NCI-H2029 (cell line): ENCODE measurements at places on chromosomes 3 and 15.

- DNase-seq = no peak
Observed at GRCh38 chr3:151362751-151363174, 21.8 kb downstream of the P2RY12 start.

- DNase-seq = no peak
Observed at GRCh38 chr3:72153477-72154314, 368.7 kb upstream of the PROK2 start.

DNA sequence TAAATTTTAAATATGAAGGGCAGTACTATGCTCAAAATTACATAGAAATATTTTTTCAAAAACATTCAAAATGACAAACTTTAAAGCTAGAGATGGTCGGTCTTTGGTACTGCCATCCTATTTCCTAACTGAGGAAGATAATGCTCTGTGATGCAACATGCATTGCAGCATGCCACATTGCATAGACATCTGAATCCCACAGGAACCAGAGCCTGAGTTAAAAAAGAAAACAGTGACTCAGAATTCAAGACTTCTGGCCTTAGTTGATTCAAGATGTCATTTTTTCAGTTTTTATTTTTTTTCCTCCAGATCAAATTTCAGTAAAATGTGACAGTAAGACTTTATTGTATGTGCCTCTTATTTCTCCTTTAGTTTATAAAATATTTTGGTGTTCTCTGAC lies 33.1 kb downstream of the TP63 start:
- DNase-seq = no peak

DNA sequence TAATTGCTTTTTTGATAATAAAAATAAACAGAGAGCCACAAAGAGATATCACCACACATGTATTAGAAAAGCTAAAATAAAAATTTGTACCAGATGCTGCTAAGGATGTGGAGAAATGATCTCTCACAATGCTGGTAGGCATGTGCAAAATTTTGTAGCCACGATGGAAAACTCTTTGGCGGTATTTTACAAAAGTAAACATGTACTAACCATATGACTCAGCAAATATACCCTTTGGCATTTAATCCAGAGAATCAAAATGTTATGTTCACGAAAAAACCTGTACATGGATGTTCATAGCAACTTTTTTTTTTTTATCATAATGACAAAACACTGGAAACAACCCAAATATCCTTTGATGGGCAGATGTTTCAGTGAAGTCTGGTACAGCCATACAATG lies 261.2 kb downstream of the LPP start:
- DNase-seq = no peak

DNA sequence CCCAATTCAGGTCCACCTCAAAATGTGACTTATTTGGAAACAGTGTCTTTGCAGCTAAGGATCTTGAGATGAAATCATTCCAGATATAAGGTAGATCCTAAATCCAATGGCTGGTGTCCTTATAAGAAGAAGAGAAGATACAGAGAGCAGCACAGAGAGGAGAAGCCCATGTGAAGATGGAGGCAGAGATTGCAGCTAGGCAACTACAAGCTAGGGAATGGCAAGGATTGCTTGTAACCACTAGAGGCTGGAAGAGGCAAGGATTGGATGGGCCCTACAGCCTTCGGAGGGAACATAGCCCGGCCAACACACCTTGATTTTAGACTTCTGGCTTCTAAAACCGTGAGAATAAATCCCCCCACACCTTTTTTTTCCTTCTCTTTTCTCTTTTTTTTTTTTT lies 38.5 kb downstream of the SYN2 start:
- DNase-seq = no peak

DNA sequence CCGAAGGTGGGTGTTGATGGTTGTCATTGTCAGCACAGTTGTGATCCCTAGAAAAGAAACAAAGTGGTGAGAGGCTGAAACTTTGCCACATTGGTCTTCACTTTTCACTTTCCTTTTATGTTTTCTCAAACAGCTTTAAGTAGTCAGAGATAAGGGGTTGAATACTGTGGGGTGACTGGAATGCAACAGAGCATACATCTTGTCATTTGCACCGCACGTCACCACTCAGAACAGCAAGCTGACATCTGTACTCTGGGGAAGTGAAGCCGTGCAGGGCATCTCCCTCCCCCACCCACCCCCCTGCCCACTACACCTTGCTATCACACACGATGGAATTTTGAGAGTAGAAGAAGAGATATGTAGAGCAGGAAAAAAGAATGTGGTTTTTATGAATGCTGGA lies 211.7 kb downstream of the GABRB3 start:
- DNase-seq = no peak
